ENCODE measurements at places on chromosomes 1 and 21.
A peak's percentile ranks its signal among the peaks of the same experiment; 100 is the strongest.

DNA sequence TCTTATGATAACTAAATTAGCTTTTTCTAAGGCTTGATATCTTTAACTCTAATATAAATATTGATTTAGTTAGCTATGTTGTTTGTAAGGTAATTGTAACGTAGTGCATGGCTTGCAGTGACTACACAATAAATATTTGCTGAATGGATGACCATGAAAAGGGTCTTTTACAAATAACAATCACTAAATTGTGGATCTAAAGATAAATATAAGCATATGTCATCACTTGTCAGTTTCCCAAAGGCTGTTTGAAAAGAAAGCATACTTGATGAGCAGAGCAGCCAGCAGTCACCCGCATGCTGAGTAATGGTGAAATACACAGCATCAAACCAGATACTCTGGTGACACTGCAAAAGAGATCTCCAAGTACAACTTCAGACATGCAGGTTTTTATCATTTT lies 92.5 kb upstream of the FMN2 start:
- DNase-seq = peak; percentile 30

- DNase-seq = no peak
Observed at GRCh38 chr1:17340358-17340757, 31.6 kb upstream of the PADI6 start.

GRCh38 chr1:96525657-96526557 lies 195.7 kb upstream of the PTBP2 start:
- DNase-seq = no peak

DNA sequence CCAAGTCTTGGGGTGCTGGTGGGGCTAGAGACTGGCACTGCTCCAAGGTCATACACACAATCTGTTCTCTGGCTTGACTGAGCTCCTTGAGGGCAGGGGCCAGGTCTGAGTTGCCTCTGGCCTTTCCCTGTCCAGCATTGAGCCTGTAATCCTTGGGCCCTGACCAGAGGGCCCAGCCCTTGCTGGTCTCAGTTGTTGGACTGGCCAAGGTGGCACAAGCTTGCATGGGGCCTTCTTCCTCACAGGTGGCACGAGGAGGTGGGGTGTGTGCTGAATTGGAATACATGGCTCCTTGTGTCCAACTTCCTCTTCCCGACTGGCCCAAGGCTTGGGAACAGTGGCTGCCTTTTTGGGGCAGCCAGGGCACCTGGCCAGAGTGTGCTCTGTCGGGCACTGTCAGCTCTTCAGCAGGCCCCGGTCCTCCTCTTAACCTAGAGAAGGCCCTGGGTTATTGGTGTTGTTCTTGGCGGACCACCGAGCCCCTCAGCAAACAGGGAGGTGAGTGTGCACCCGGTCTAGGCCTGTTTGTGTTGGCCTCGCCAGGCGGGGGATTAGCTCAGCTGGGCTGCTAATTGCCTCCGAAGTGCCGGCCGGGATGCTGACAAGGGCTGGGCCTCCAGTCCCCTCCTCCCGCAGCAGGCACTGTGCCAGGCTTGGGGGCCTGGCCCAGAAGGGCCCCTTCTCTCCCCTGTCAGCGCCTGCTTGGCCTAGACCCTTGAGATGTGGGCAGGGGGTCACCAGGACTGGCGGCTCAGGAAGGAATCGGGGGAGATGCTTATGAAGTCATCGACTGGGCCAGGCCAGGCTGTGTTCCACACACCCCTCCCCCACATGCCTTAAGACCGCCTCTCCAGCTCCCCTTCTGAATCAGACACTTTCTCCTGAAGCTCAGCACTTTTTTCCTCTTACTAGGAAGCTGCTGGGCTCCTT lies 28.5 kb downstream of the WNT4 start:
- DNase-seq = peak; percentile 53

GRCh38 chr21:46424621-46425020 lies 34.1 kb upstream of the DIP2A start:
- no peak for DNase-seq
